ENCODE measurements at places on chromosomes 2 and 18. TPM values are rescaled to one million over a fixed set of nuclear protein-coding genes. Genes with fewer than 3 reads are reported as not detected.

CAPN14 gene
- 2.8 TPM for total RNA-seq

FSHR gene
- total RNA-seq = not detected

PHLPP1 gene
- 23.5 TPM for total RNA-seq

HOXD1 gene
- not detected for total RNA-seq

SGPP2 gene
- total RNA-seq = 3.1 TPM

PRKAG3 gene
- total RNA-seq = not detected

BCL11A gene
- 128 TPM for total RNA-seq

FRZB gene
- total RNA-seq = 10.2 TPM

BOLL gene
- not detected for total RNA-seq

SIX3 gene
- not detected for total RNA-seq
